Amygdala (tissue), 56 donors: ENCODE measurements at places on chromosomes 5 and 9.

DNA sequence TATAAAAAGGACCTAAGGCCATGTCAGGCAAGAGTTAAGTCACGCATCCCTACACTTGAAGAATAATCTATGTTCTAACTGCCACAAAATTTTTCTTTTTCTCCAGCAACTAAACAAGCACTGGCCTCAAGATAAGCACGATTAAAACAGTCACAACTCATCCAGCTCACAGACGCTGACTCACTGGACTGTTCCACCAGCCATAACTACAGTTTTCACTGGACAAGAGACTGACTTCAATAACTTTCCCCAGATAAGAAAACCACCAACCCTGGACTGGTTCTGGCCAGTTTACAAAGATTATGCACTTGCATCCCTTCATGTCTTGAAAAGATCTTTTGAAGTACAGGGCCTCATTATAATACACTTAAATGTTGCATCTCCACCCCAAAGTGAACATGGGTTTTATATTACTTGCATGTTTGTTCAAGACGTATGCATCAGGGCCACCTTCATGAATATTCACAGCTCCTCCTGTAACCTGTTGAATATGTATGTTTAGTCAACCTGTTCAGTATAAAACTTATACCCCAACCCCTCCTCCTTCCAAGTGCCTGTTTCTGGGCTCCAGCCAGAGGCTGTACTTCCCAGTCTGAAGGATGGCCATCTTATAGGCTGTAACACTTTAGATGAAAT, 129.3 kb upstream of the EPB41L4A start:
- no peak for DNase-seq

GRCh38 chr9:5626727-5627634, 1.9 kb upstream of the RIC1 start:
- peak; percentile 8 for DNase-seq

DNA sequence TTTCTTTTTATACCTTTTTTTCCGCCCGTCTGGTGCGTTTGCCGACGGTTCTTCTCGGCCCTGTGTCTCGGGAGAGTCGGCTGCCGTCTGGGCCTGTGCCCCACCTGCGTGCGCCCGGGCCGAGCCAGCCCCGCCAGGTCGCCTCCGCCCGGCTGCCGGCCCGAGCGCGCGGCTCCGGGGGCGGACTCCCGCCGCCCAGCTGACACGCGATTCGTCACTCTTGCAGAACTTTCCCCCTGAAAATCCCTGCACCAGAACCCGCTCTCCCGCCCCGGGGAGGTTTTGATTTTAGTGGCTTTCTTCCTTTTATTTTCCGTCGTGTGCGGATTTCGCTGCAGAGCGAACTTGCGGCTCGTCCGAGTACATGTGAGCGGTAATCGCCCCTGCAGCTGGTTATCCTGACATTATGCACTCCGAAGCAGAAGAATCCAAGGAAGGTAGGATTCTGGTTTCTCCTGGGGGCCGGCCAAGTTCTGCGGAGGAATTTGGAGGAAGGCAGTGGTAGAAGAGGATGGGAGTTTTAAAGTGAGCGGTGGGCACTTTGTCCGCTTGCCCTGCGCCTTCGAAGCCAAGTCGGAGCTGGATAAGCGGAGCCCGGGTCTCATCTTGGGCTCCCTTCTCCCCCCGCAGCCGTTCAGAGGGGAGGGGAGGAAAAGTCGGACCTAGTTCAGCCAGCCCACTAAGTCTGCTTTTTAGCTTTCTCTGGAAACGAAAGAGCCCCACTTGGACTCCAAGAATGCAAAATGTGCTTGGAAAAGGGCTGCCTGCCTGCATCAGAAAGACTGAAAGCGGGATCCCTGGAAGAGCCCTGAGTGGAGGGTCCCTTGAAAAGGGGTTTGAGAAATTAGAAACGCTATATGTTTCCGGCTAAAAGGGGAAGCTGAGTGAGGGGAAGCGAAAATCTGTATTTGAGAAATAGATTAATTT, at the start of gene TNFAIP8:
Gene TNFAIP8 (plus strand): TSS at position 335 of the 927 bp plus-strand sequence. CDS start 72 bp downstream, at position 407.
- DNase-seq = no peak

GRCh38 chr5:152673601-152674000, 268.5 kb upstream of the NMUR2 start:
- no peak for DNase-seq

DNA sequence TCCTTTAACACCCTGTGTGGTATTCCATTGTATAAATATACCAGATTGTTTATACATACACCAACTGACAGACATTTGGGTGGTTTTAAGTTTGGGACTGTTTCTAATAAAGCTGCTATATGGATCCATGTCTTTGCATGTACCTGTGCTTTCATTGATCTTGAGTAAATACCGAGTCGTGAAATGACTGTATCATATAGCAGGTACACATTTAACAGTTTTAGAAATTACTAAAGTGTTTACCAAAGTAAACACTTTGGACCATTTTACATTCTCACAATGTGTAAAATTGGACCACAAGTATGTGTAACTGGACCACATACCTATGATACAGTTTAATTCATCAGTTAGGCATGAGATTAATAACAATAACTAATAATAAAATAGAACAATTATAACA, 175.2 kb downstream of the FBXL17 start:
- DNase-seq = no peak

GRCh38 chr9:5896863-5897262, 6.2 kb downstream of the MLANA start:
- DNase-seq = no peak
